Renal cortex interstitium (tissue), 15 donors: ENCODE measurements at places on chromosomes 1 and 21.
A peak's percentile ranks its signal among the peaks of the same experiment; 100 is the strongest.

DNA sequence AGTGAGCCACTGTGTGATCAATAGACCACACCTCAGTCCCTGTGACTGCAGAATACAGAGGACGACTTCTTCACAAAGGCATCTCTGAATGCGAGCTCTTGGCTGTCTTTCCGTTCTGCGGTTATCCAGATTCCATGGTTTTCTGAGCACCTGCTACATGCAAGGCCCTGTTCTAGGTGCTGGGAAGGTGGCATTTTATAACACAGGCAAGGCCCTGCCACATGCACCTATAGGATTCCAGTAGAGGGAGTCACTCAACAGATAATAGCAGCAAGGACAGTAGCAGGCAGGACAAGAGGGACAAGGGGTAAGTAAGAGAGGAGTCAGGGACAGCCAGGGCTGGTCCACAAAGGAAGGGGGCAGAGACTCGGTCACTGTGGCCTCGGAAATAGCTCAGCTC is 9.0 kb downstream of the URB1 start:
- DNase-seq: no peak

- DNase-seq: no peak
Measured at GRCh38 chr1:222926566-222926965, 111.7 kb downstream of the DISP1 start.

DNA sequence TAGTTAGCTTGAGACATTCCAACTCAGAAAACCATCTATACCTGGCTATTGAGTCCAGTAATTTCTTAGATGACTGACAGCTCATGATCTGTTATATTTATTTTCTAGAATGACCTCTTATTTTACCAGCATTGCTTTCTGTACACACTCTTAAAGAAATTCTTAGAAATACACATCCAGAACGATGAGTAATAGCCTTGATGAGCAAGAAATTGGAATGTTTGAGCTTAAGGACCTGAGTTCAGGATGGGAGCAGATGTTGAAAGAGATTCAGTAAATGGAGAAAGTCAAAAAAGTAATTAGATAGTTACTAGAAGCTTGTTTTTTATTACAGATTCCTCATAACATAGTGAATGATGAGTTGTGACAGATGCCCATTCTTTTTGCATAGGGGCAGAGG is 11.7 kb downstream of the PYHIN1 start:
- no peak for DNase-seq

GRCh38 chr21:46509741-46510502 is 51.2 kb downstream of the DIP2A start:
- DNase-seq: no peak

- no peak for DNase-seq
Measured at GRCh38 chr1:43953361-43953760, 6.6 kb downstream of the IPO13 start.

- no peak for DNase-seq
Measured at GRCh38 chr1:178397678-178398077, 99.1 kb downstream of the CLEC20A start.

- DNase-seq: no peak
Measured at GRCh38 chr1:19892628-19893168, 10.5 kb downstream of the OTUD3 start.

DNA sequence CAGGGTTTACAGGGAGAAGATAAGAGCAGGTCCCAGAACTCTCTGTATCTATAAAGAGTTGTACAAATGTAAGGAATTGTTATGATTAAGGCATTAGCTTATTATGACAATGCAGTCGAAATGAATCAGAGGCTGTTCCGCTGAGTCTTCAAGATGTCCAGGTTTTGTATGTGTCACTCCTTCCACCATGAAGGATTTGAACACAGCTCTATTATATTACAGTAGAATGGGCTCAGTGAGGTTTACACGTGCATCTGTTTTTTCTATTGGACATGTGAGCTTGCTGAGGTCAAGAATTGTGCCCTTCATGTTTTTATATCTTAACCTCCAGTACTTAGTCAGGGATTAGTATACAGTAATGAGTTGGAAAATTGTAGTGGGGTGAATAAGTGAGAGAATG is 86.3 kb downstream of the MPZL1 start:
- no peak for DNase-seq

DNA sequence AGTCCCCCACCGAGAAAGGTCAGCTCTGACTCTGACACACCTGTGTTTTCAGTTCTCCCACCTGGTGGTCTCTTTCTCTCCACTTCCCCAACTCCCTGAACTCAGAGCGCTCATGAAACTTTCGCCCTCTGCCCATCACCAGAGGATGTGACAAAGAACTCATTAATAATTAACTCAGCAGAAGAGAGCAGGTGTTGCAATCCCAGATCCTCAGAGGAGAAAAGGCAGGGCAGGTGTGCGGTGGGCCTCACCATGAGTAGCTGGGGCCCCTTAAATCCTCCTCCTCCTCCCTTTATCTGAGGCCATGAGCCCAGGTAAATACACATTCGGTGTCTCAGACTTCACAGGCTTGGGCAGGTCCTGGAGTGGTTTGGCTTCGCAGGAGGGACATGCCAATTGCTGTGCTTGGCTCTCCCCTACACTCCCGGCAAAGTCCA is 1.7 kb upstream of the LAMB3 start:
- DNase-seq: no peak

- DNase-seq: no peak
Measured at GRCh38 chr1:36350659-36351226, 27.3 kb upstream of the EVA1B start.

DNA sequence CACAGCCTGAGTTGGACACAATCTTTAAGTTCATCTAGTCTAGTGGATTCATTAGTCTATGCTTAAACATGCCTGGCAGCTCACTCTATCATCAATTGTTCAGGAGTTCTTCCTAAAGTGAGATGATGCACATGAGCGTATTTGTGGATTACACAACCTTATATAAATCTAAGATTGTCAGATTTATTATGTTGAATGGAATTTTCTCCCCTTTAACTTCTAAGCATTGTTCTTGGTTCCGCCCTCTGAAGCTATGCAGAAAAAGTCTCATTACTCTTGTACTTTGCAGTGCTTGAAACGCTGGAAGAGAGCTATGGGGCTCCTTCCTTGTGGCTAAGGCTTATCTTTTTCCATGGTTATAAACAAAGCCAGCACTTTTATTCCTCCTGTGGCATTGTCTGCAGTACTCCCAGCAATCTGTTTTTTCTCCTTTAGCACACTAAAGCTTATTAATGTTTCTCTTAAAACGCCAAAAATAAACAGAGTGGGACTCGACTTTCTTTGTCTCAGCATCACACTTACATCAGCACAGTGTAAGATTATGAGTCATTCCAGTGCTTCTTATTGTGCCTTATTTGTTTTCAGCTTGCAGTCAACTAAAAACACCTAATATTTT is 316.8 kb upstream of the CAMK1G start:
- DNase-seq: no peak

- no peak for DNase-seq
Measured at GRCh38 chr1:38028105-38028591, 15.6 kb downstream of the UTP11 start.

GRCh38 chr1:42940851-42941639 is 17.6 kb downstream of the SLC2A1 start:
- DNase-seq: no peak

DNA sequence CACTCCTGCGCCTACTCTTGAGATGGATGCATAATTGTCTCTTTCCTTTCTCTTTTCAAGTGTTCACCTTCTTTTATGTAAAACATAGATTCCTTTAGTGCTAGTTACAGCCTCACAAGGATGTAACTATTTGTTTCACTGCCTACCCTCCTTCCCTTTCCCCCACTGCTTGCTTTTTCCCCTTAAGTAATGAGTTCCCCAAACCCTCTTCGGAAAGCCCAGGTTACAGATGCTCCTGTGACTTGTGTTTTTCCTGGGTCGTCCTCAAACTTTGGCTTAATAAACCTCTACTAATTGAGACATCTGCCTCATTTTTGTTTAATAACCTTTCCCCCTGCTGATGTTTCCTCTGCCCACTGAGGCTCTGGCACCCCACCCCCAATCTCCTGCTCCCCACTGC is 39.2 kb downstream of the C21orf91 start:
- no peak for DNase-seq

GRCh38 chr1:150414592-150414991 is 50.6 kb downstream of the RPRD2 start:
- no peak for DNase-seq

DNA sequence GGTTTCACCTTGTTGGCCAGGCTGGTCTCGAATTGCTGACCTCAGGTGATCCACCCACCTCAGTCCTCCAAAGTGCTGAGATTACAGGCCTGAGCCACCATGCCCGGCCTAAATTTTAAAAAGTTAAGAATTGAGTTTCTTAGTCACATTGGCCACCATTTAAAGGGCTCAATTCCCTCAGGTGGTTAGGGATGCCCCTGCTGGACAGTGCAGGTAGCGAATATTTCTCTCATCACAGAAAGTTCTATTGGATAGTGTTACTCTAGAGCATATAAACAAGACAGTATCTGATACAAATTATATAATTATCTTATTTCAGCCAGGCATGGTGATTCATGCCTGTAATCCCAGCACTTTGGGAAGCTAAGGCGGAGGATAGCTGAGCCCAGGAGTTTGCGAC is 320.2 kb downstream of the ZP4 start:
- DNase-seq: no peak

DNA sequence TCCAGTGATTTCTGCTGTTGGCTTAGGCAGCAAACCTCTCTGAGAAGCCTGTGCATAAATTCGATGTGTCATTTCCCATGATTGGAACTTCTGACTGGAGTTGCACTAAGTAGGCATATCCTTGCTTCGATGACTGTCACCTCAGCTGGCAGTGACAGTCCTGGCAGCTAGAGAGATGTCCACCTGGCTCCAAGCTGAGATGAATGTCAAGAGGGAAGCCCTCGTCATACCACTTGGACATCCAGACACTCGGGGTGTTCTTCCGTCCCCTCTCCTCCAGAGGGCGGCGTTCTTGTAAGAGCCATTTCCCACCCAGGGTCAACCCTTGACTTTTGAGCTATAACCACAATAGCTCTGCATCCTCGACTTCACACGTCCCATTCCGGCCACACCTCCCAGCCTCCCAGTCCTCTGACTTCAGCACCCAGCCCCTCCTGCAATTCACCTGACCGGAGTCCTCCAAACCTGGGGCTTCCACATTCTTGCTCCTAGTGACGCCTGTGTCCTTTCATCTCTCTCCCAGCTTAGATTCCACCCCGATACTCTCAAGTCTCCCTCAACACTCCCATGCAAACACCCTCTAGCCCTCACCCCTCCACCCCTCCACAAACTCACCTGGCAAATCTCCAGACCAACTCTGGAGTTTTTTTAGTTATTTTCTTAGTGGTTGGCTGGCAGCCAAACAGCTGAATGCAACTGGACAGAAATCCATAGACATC is 17.3 kb downstream of the CA6 start:
- no peak for DNase-seq

GRCh38 chr1:163172596-163172995 is 30.1 kb downstream of the RGS5 start:
- DNase-seq: no peak

DNA sequence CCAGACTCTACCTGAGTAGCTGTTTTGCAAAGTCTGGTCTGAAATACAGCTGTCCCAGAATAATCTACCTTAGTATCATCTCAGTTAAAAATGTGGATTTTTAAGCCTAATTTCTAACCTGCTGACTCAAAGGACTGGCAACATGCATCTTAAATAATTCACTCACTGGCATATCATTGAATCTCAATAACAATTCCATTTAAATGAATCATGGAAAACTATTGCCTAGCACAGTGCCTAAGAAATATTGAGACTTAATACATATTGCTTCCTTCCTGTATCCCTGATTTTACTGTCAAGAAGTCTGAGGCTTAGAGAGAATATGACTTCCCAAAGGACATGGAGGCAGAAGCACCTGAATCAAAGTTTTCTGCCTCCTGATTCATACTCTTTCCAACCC is 3.1 kb downstream of the CCDC190 start:
- no peak for DNase-seq

- DNase-seq: no peak
Measured at GRCh38 chr1:40773748-40774265, 9.8 kb upstream of the KCNQ4 start.

DNA sequence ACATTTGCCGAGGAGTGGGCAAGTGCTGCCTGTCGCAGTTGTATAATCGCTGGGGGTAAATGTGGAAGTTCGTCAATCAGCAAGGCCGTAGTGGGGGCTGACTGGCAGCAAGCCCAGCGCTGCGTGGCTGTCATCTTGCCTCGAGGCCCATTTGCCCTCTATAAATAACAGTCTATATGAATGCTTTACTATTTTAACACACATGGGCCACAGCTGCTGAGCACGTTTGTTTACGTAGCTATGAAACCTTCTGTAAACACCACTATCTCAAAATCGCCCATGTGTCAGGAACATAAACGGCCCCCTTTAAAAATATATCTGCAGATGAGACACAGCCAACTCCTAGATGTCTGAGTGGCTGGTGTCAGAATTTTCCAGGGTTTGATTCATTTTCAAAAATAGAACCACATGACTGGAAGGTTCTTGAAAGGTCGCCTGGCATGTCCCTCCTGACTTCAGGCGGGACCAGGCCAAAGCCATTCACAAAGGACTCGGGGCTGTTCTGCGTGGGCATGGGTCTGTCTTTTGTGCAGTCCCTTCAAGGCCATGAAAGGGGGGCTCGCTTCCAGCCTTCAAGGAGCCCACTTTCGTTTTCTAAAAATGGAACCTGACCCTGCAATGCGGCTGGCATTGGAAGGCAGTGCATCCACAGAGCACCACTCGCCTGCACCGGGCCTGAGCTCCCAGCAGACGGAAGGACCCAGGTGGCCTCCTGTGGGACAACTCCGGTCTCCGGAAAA is 205.5 kb downstream of the KCNJ6 start:
- peak; percentile 52 for DNase-seq
